ENCODE measurements at places on chromosomes 6 and 20. TPM values are rescaled to one million over a fixed set of nuclear protein-coding genes. Genes with fewer than 3 reads are reported as not detected.

- no peak for DNase-seq
These were observed 19.9 kb downstream of the PREP start for GRCh38 chr6:105382958-105383357.

- DNase-seq = peak; percentile 13
These were observed 10.9 kb downstream of the DUSP15 start for GRCh38 chr20:31859266-31859997.

The HLA-DRA gene
- total RNA-seq = 101 TPM

DNA sequence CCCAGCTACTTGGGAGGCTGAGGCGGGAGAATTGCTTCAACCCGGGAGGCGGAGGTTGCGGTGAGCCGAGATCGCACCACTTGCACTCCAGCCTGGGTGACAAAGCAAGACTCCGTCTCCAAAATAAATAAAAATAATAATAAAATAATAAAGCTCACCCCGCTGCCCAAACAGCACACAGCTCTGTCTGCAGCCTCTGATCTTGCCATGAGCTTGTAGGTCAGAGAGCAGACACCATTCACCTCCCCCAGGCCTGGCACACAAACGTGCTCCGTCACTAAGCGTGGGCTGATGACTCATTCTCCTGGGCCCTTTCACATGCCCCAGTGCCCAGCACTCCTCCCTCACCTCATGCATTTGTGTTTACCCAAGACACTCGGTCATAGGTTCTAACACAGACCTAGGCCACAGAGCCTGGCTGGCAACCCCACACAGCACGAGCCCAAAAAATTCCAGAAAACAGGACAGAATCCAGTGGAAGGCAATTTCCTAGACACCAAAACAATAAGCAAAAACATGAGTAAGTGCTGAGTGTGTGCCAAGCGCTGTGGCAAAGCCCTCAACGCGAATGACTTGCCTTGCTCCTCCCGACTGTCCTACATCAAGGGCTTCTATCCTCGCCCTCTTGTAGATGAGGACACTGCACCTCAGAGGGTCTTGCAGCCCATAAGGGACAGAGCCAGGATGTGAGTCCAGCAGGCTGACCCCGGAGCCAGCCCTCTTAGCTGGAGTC, 18.0 kb downstream of the ATP9A start:
- peak; percentile 89 for DNase-seq

DNA sequence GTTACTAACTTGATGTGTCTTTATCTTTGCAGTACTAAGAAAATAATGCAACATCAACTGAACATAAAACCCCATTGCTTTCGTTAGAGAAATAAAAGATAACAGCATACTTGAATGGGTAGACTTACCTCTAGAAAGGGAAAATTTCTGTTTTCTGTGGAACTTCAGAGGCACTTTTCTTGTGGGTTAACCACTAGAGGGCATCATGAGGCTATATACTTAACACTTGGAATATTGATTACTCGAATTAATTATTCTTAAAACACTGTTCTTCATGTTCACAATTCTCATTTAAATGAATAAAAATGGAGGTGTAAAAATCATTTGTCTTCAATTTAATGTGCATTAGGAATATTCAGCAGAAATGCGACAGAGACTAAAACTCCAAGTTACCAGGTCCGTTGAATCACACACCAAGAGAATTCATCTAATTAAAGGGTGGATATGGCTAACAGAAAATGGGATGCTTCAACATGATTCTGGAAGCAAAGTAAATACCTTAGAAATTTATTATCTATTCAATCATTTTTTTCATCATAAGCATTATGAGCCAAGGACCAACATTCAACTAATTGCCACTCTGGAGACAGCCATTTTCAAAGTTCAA, 330.8 kb upstream of the PREP start:
- no peak for DNase-seq

The MACROD2 gene
- total RNA-seq = 15.5 TPM

The PRPH2 gene
- 1.00 TPM for total RNA-seq

The SERPINB6 gene
- total RNA-seq = 90.7 TPM

GRCh38 chr6:148789948-148790347, 43.1 kb downstream of the UST start:
- DNase-seq = no peak

GRCh38 chr6:163951326-163951725, 536.8 kb downstream of the QKI start:
- DNase-seq = no peak

DNA sequence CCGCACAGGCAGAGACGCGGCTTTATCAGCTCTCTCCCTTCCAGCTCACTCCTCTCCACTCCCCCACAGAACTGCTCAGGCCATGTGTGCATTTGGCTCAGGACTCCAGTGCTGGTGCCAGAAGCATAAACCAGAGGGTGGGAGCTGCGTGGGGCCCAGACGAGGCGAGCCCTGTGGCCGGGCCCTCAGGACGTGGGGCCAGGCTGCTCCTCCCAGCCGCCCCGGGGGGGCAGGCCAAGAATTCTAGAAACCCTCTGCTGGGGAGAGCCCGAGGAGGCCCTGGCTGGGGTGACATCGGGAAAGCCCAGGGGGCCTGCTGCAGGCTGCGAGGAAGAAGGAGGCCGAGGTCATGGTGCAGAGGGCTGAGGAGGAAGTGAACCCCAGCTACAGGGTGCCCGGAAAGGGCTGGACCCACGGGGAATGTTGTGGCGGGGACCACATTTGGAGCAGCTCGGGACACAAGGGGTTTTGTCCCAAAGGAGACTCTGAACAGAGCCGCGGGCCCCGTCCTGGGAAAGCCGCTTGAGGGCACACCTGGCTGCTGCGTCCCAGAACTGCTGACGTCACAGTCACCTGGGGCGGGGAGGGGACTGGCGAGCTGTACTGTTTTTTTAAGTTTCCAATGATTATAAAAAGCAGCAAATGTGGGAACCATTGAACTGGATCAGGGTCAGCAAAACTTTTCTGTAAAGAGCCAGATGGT, 107.1 kb downstream of the BANF2 start:
- DNase-seq = peak; percentile 91

Data from posterior vena cava (tissue), 2 donors.